ENCODE measurements at places on chromosomes 7 and 10.

DNA sequence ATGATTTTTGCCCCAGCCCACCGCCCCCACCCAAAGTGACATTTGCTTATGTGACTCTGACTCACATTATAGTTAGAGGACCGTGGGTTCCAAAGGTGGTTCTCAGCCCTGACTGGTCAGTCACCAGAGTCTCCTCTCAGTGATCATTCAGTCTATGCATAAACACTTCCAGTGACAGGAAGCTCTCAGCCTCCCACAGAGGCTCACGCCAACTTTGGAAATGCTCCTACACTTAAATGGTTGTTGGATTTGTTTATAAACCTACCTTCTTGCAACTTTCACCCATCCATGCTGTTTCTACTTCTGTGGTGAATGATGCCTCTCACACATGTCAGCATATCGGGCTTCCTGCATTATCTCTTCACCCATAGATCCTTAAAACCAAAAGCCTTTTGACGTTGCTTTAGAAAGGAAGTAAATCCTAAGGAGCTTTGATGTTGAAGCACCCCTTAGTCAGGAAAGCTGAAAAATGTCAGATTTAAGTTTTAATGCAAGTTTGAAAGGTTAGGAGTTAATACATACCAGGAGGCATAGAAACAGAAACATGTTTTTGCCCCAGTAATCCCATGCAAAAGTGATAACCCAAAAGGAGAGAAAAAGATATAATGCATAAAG is 46.5 kb upstream of the FGL2 start:
- no peak for DNase-seq

DNA sequence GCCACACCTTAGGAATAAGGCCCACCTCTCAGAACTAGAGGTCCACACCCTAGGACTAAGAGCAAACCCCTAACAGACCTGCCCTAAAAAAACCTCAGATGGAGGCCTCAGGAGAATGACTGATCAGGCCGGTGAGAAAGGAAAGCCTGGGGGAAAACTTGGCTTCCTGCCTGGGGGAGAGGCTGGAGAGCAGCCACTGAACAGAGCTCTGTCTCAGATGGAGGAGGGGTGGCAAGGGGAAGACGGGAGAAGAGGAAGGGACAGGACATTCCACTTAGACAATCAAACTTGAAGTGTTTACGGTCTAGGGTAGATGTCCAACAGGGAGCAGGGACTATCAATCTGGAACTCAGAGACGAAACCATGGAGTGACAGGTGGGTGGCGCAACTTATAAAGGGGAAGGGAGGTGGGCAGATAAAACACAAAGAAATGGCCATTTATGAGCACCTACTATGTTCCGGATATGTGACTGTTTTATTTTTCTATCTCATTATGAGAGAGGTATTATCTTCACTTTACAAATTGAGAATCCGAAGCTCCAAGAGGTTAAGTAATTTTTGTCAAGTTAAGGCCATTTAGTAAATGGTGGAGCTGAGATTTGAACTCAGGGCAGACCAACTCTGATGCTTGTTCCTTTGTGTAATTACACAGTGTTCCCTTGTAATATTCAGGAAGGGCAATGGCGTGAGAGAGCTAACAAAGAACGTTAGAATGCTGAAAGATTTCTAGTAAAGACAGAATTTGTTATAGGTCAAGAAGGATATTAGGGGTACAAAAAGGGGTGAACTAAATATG is 82.6 kb downstream of the DNMBP start:
- DNase-seq, result no peak

DNA sequence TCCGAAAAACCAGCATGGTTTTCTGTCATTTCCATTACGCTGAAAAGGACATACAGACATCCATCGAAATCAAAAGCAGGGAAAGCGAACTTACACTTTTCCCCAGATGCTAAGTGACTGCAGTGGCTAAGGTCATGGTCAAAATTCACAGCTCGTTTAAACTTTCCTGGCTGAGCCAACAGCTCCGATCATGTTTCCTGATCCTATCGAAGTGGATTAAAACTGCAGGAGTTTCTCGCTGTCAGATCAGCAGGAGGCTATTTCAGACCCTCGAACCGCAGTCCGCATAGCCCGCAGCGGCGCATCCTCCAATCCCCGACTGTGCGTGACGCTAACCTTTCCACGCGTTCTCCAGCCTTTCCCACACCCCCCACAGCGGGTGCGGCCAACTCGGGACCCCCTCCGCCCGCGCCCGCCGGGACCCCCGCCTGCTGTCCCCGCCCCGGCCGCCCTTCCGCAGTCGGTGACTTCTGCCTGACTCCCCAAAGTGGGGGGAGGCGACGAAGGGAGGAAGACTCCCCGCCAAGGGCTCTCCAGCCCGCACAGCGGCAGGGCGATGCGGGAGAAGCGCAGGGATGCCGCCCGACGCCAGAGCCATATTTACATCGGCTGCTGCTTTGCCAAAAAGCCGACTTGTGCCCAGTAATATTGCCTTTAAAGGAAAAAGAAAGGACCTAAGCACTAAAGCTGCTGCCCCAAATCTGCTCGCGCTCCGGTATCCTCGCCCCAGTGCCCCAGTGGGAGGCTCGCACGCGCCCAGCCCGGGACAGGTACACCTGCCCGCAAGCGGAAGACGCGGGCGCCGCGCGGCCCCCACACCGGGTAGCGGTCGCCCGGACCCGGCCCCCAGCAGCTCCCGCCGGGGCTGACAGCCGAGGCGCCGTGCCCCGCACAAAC is 1.2 kb downstream of the PIP4K2A start:
- peak; percentile 35 for DNase-seq

DNA sequence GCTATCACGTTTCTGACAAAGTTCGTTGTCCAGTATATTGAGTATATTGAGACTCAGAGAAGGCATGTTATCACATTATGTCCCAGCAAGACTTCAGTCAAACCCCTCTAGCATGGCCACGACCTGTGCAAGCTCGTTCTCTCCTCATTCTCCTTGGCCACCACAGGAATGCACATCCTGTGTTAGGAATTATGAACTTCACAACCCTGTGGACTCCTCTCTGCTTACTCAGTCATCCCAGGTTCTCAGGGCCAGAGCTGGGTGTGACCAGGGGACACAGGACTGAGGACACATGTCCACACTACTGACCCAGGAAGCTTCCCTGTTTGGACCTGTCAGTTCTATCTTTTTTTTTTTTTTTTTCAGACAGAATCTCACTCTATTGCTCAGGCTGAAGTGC is 4.4 kb downstream of the SH2D4B start:
- no peak for DNase-seq

GRCh38 chr7:131047651-131048304 is 279.9 kb upstream of the MKLN1 start:
- no peak for DNase-seq

DNA sequence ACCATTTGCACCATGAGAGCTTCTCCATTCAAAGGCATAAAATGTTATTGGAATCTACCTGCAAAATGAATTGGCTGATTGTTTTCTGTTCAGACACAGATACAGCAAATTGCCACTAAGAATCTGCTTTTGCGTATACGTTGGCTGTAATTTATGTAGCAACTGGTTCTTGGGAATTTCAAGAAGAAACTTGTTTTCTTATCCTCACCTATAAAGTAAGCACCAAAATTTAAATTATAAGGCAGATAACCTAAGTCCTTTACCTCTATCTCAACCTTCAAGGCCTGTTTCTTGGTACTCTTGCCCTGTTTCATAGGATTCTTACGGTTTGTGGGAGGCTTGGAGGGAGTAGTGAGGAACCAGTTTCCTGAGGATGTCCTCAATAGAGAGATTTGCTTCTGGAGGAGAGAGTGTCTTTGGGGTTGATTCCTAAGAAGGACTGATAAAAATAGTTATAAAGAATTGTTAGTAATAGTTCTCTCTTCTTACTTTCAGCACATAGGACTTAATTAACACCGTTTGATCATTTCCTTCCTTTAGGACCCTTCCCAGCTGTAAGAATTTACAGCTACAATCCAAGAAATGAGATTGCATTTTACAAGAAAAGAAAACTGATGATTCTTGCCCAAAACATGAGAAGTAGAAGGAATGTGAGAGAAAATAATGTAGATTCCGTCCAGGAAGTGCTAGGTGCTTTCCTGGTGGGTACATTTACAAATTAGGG is 2.0 kb downstream of the STAMBPL1 start:
- DNase-seq, result no peak

DNA sequence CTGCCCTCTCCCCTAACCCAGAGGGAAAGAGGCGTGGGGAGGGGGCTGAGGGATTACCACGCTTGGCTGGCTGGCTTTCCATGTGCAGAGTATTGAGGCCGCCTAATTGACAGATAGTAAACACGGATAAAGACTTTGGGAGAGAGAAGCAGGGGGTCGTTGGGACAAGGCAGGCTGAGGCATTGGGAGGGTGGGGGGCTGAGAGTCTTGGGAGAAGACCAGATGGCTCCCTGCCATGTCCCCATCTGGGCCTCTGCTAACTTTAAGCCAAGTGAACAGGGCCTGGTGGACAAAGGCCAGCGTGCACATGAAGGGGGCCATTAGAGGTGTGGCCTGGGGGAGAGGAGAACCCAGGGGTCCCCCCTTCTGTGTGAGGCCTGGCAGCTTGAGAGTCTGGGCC is 55.4 kb upstream of the MXI1 start:
- DNase-seq, result no peak

DNA sequence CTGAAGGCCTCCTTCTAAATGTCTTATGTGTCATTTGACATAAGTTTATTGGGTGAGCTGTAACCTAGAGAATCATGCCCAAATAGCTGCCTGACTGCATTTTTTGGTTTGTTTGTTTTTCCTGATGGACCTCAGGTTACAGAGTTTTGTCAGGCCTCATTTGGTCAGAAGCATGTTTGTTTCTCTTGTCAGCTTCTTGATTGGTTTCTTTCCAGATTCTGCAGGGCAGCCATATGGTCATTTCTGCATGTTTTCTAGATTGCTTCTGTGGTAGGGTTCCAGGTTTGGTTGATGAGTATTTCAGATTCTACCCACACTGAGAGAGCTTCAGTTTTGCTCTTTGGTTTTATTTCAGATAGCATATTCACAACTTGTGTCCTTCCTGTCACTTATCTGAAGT is 28.0 kb downstream of the GLCCI1 start:
- DNase-seq, result no peak

DNA sequence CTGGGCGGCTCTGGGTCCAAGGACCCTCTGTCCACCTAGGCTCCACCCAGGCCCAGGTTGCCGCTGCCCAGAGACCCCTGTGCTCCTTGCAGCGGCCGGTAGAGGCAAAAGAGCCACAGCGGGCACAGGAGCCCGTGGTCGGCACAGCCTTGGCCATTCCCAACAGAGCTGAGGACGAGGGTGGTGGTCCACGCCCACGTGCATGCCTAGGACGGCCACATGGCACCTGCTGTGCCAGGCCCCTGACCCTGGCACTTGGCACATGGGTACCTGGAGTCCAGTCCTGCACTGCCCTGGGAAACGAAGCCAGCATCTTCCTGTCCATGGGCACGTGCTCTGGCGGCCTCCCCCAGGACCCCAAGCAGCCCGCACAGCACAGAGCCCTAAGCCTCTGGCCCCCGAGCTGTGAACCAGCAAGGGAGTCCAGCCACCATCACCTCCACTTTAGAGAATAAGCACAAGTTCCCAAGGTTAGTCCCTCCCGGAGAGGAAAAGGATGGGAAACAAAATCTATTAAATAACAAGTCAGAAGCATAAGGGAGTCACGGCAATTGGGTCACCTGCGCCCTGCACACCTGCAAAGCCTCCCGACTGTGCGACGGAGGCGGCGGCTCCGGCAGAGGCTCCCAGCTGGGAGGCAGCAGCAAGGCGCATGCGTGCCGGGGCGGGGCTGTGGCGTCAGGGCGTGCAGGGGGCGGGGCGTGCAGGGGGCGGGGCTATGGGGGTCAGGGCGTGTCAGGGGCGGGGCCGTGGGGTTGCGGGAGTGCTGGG is 59.1 kb downstream of the STK32C start:
- peak; percentile 25 for DNase-seq

GRCh38 chr7:18829858-18830285 is 287.6 kb downstream of the TWIST1 start:
- no peak for DNase-seq

GRCh38 chr7:39810204-39810642 is 139.8 kb upstream of the CDK13 start:
- DNase-seq, result no peak

- no peak for DNase-seq
Measured at GRCh38 chr10:132141076-132141475, 45.7 kb upstream of the DPYSL4 start.

DNA sequence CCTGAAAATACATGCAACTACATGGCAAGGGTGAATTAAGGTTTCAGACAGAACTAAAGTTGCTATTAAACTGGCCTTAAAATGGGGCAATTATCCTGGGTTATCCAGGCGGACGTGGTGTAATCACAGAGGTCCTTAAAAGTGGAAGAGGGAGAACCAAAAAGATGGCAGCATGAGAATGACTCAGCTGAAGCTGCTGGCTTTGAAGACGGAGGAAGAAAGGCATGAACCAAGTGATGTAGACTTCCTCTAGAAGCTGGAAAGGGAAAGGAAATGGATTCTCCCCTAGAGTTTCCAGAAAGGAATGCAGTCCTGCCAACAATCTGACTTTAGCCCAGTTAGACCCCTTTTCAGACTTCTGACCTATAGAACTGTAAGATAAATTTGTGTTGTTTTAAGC is 27.0 kb upstream of the UBN2 start:
- no peak for DNase-seq

- no peak for DNase-seq
Measured at GRCh38 chr10:122186816-122187810, 84.0 kb upstream of the BTBD16 start.

- DNase-seq, result no peak
Measured at GRCh38 chr7:141014125-141014523, 628 bp downstream of the MRPS33 start.

DNA sequence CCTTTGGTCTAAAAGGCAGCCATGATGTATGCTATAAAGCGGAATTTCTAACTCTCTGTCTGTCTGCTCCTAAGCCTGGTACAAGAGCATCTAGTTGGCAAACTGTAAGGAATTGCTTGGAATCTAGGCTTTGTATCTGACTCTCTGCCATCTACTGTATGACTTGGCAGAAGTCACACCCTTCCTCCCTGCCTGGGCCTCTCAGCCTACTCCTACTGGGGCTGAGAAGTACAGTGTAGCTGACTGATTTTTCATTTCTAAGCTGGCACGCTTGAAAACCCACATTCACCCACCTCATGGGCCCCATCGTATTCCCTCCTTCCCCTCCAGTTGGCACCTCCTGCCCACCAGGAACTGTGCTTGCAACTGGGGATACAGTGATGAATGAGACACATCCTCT is 435.2 kb downstream of the PLXNA4 start:
- no peak for DNase-seq

GRCh38 chr7:133886086-133886485 is 241.1 kb upstream of the LRGUK start:
- DNase-seq, result no peak

GRCh38 chr7:7820939-7821338 is 102.5 kb upstream of the RPA3 start:
- DNase-seq, result no peak

- DNase-seq, result no peak
Measured at GRCh38 chr10:58700591-58700990, 187.9 kb downstream of the BICC1 start.

GRCh38 chr7:8042796-8043535 is 74.4 kb downstream of the GLCCI1 start:
- no peak for DNase-seq

DNA sequence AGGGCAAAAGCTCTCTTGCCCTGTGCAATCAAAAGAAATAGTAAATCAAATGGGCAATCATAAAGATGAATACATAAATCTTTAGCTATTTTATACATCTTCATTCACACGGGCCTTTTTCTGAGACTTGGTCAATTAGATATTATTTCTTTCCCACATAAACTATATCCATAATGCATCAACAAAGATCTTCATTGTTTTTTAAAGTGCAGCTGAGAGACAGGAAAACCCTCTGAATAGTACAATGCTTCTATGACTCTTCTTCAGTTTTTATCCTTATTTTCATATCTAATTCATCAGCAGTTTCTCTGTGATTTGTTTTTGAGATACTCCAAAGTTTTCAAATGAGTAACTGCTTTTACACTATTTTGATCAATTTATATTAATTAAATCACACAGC is 25.5 kb downstream of the LARP4B start:
- DNase-seq, result no peak
